Lung (tissue), 17 donors: ENCODE measurements at places on chromosomes 5 and 9.
A peak's percentile ranks its signal among the peaks of the same experiment; 100 is the strongest.

DNA sequence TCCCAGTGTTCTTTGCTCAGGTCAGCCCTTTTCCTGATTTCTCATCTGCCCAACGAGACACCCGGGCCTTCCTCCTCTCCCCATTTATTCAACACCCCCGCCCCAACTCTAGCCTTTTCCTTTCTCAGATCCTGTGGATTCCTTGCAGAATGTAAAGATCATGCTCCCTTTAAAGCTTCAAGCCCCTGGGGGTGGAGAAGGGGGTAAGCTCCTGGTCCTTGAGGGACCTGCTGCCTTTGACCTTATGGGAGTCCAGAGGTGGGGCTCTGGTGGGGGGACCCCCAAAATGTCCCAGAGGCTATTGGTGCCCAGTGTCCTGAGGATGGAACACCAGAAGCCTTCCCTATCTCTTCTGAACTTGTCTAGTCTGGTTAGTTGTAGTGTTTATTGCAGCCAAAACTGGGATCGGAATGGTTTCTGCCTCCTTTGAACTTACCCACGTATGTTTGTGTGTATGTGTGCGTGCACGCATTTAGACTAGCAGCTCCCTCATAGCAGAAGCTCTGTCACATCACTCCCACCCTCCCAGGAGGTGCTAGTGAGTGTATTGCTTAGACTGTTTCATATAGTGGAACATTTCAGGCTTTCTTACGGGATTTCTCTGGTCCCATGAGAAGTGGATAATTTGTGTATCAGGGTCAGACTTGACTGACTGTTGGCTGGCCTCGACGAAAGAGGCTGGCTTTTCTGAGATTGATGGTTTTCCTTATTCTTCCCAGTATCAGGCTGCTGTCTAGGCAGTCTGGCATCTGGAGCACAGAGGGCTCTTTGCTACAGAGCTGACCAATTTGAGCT, 1.1 kb downstream of the GALNT10 start:
- peak; percentile 24 for DNase-seq

DNA sequence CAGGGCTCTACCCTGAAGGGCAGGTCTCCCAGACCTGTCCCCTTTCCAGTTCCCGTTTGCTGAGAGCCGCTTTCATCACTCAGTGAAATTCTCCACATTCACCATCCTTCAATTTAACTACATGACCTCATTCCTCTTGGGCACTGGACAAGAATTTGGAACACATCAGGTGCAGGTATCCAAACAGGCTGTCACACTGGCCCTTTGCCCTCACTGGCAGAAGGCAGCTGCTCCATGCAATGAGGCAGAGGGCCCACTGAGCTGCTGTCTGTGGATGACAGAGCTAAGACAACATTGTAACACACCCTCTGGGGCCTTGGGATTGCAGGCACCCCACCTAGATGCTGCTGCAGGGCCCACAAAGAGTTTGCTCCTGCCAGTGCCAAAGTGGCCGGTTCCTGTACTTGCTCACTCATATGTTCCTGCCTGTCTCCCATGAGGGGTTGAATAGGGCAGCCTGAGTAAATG, 55.1 kb downstream of the ACTL7B start:
- no peak for DNase-seq

- DNase-seq, result no peak
These were observed 68.1 kb downstream of the NIPBL start for GRCh38 chr5:36944607-36945225.

DNA sequence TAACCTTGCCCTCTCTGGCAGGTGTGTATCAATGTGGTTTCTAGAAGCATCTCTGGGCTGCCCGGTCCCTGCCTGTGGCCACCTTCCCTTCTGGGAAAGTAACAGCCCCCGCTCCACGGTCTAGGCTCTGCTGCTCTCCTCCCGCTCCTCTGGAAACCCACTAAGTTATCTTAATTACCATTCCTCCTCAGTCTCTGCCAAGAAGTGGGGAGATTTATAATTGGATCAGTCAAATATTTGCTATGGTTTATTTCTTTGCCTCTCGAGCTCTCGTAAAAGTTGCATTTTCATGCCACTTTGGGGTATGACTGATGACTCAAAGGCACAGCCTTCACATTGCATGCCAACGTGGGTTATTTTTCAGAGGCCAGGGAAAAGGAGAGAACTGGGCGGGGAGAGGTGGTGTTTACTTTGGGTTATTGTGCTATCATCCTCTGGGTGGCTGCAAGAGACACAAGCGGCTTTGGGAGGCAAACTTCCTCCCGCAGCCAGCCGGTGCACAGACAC, 205.3 kb upstream of the WWC1 start:
- peak; percentile 49 for DNase-seq

DNA sequence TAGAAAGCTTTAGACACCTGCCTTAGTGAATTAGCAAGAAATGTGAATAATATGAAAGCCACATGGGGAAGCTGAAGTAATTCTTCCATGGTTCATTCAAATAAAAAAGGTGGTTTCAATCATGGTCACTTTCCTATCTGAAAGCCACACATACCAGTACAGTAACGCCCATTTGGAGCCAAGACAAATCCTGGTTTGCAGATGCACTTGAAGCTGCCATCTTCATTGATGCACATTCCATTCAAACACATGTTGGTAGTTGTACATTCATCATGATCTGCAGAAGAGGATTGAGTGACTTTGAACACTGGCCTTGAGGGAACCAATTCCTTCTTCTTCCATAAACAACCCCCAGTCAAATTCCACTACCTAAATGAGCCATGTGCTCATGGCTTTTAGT, 161.5 kb downstream of the FBN2 start:
- no peak for DNase-seq

GRCh38 chr5:88401686-88402085, 133.0 kb upstream of the TMEM161B start:
- DNase-seq, result no peak
